ENCODE measurements at places on chromosomes 7 and 10. TPM values are rescaled to one million over a fixed set of nuclear protein-coding genes. Genes with fewer than 3 reads are reported as not detected.

- no peak for DNase-seq
These were observed 98.1 kb downstream of the C10orf105 start for GRCh38 chr10:71621231-71622153.

DNA sequence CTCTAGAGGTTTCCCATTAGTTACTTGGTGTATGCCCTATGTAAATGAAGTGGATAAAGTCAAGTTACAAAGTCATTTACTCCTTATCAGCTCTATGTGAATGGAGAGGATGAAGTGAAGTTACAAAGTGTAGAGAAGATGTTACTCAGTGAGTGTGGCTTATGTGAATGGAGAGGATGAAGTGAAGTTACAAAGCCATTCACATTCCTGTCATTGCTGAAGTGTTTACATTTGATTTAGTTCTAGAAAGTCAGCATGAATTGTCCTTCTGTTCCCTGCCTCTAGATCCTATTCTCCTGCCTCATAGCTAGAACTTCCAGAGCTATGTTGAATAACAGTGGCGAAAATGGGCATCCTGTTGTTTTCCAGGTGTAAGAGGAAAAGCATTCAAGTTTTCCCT, 880.1 kb downstream of the DNAJB9 start:
- no peak for DNase-seq

GRCh38 chr10:128875030-128875744, 591.9 kb upstream of the MGMT start:
- no peak for DNase-seq

LIPF gene
- total RNA-seq = not detected
